HEK293T (cell line): ENCODE measurements at places on chromosomes 7 and 10.

GRCh38 chr7:77525231-77525630 lies 11.9 kb upstream of the PTPN12 start:
- no peak for DNase-seq

GRCh38 chr10:35136263-35136815 lies 9.7 kb downstream of the CREM start:
- DNase-seq: no peak

- DNase-seq: no peak
Observed at GRCh38 chr10:3493621-3494020, 291.4 kb downstream of the KLF6 start.

- DNase-seq: no peak
Observed at GRCh38 chr10:95459446-95460045, 101.6 kb downstream of the SORBS1 start.

DNA sequence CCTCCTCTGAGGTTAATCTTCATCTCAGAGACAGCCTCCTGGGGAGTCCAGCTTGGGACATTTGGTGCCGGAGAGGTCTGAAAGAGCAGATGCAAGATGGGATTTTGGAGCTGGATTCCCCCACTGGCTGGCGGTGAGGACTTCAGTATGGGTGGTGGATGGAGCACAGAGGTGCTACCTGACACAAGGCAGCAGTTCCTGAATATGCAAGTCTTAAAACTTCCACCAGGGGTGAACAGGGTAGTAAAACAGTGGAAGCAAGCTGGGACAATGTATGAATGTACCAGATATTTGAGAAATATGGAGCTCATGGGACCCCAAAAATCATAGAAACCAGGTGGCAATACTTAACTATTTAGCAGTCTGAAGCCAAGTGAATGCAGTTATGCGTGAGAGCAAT lies 4.8 kb upstream of the TAF3 start:
- no peak for DNase-seq

DNA sequence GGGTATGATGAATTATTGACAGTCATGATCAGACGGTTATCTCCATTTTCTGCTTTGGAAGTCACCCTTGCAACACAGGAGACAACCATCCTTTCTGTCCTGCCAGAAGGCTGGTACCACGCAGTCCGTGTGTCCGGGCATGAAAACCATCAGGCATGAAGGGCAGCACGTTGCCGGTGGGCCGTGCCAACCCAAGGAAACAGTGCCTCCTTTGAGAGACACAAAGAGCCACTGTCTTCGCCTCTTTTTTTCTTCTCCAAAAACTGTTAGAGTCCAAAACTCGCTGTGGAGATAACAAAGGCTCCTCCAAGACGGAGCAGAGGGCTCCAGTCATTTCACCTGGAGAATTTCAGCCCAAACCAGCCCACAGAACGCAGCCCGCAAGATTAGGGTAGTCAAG lies 60.4 kb upstream of the ARHGAP21 start:
- no peak for DNase-seq

GRCh38 chr7:105448181-105448580 lies 59.5 kb upstream of the SRPK2 start:
- DNase-seq: no peak

- DNase-seq: no peak
Observed at GRCh38 chr7:147033641-147034040, 917.0 kb downstream of the CNTNAP2 start.

DNA sequence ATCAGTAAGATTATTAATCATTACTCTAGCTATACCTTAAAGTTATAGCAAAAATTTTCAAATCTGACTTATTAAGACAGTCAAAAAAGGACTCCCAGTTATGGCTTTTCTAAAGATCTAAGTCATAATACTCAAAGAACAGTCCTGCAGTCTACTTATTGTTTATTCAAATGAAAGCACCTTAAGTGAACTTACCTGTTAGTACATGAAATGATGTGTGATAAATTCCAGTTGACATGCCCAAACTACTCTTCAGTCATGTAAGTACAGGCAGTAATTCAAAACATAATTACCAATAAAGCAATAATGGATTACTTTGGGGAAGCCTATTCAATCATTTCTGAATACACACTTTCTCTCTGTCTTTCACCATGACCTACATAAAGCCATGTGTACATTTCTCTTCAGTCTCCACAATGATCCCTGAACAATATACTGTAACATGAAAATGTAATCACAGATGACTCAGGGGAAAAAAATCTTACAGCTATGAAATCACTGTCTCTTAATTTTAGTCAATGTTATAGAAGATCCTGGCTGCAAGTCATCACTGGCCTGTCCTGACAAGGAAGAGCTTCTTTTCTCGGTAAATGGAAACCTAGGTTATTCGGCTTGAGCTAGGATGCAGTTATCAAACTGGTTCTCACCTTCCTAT lies 420.7 kb upstream of the LRRTM3 start:
- no peak for DNase-seq

DNA sequence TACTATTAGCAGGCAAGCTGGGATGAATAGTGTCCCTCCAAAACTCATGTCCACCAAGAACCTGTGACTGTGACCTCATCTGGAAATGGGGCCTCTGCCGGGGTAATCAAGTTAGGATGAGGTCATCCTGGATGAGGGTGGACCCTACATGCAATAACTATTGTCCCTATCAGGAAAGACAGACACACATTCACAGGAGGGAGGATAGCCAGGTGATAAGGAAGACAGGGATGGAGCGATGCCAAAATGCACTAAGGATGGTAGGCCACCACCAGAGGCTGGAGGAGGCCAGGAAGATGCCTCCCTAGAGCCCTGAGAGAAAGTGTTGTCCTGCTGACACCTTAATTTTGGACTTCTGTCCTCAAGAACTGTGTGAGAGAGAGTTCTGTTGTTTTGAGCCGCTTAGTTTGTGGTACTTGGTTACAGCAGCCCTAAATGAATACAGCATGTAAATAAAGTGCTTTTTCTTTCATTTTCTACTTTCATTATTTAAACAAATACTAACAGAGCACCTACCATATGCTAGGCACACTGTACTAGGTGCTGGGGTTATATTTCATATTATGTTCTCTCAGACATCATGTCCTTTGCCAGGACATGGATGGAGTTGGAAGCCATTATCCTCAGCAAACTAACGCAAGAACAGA lies 111.9 kb downstream of the USP6NL start:
- DNase-seq: no peak

DNA sequence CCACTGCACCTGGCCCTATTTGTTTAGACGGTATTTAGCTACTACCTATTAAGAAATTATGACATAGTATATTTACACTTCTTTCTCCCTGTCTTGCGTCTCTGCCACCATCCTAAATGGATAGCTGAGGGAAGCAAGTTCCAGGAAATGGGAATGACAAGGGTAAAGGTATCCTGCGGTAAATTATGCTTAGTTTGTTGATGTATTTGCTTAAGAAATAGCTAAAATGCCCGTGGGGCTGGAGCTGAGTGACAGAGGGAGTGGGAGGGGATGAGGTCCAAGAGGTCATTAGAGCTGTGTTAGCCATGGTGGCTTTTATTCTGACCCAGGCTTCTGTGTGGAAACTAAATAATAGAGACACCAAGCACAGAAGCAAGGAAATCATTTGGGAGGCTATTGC lies 29.0 kb upstream of the UBE2D1 start:
- DNase-seq: no peak

DNA sequence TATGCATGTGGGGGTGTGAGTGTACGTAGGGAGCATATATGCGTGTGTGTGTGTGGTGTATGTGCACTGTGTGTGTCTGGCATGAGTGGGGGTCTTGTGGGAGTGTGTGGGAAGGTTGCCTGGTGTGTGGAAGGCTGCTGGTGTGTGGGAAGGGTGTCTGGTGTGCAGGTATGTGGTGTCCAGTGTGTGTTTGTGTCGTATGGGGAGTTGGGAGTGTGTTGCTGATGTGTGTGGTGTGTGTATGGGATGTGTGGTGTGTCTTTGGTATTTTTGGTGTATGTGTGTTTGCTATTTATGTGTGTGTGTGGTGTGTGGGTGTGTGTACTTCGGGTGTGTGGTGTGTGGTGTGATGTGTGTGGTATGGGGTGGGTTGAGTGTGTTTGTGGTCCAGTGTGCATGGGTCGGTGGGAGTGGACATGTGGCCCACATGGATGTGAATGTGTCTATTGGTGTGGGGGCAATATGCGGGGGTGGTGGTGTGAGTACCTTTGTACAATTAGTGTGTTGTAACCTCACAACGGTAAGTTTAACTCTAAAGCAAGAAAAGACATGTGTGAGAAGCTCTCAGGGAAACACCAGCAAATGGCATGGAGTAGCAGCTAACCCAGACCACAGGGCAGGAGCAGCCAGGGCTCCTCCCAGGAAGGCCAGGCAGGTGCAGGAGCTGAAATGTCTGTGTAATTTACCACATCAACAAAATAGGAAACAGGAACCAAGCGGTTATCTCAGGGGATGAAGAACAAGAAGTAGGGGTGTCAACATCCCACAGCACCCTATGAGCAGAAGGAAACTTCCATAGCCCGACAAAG lies 11.9 kb downstream of the ANTXRL start:
- no peak for DNase-seq

GRCh38 chr7:95490231-95490762 lies 4.6 kb downstream of the ASB4 start:
- no peak for DNase-seq

- DNase-seq: no peak
Observed at GRCh38 chr7:49119706-49120105, 195.4 kb downstream of the CDC14C start.

GRCh38 chr7:28681693-28682310 lies 269.5 kb downstream of the CREB5 start:
- DNase-seq: no peak

- DNase-seq: no peak
Observed at GRCh38 chr7:37698276-37698675, 14.7 kb downstream of the GPR141 start.

GRCh38 chr7:146176860-146177259 lies 60.3 kb downstream of the CNTNAP2 start:
- DNase-seq: no peak

GRCh38 chr10:29698773-29699490 lies 64.2 kb upstream of the SVIL start:
- no peak for DNase-seq

- DNase-seq: no peak
Observed at GRCh38 chr10:63675171-63675570, 154.0 kb downstream of the REEP3 start.

GRCh38 chr10:62244785-62245467 lies 23.7 kb downstream of the RTKN2 start:
- DNase-seq: peak; percentile 40

DNA sequence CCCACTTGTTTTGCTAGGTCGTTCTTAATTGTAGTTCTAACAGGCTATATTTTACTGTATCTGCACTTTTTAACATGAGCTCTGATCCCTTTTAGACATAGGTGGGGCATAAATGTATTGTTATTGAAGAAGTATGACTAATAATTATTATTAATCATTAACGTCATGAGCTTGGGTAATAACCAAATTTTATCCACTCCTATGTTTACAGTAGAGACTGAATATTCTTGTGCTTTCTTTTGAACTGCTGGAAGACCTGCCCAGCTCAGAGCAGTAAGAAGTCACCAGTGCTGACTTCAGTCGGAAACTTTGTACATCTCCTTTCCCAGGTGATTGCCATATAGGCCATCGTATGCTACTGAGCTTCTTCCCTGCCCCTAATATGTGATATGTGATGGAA lies 18.7 kb downstream of the PKD2L1 start:
- no peak for DNase-seq

- DNase-seq: no peak
Observed at GRCh38 chr7:127755521-127755920, 103.5 kb downstream of the SND1 start.

DNA sequence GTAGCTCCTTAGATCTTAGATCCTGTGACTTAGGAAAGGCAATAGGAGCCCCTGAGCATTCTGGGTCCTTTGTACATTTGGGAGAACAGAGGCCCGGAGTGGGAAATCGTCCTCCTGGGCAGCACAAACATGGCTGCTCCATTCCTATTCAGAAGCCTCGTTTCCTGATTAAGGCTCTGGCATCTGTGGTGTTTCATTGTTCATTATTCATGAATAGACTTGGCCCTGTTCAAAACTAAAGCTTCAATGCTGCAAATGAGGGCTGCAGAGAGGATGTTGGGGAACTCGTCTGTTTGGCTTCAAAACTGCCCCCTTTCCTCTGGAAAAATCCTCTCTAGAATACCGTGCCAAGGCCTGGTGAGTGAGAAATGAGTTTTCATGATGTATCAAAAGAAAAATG lies 3.4 kb upstream of the HTRA1 start:
- DNase-seq: no peak

DNA sequence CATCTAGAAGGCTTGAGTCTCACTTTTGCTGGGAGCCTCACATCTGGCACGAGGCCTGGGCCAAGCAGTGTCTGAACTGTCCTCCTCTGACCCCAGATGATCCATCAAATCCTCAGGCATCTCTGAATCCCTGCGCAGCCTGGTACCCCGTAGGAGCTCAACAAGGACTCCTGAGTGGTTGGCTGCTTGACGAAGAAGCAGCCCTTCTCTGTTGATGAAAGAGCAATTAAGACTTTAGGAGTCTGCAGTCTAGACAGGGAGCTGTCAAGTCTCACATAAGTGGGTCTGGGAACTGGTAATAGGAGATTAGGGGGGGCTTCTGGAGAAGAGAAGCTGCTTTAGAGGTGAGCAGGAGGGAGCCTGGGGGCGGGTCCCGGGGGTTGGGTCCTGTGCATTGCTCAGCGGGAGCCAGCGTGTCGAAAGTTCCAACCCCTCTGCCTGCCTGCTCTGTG lies 326.0 kb downstream of the RPS24 start:
- no peak for DNase-seq

DNA sequence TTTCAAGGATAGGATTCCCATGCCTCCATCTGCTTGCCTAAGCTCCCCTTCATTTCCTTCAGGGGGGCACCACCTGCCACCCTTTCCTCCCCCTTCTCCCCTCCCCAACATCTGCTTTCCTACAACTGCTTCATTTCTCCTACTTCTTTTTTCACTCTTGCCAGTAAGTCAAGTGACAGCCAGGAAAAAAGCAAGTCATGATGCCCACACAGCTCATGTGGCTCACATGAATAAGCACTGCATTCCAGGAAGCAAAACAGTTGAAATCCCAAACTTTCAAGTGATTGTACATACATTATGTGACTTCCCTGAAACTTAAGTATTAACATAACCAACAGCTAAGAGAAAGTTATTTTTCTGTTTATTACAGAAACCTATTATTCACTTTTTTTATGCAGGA lies 78.6 kb downstream of the TNS3 start:
- DNase-seq: no peak

- DNase-seq: no peak
Observed at GRCh38 chr7:102146122-102146521, 140.5 kb upstream of the SH2B2 start.
